ENCODE measurements at places on chromosomes 13 and 19.

- no peak for DNase-seq
Measured at GRCh38 chr13:43376596-43376995, 353.2 kb downstream of the DNAJC15 start.

DNA sequence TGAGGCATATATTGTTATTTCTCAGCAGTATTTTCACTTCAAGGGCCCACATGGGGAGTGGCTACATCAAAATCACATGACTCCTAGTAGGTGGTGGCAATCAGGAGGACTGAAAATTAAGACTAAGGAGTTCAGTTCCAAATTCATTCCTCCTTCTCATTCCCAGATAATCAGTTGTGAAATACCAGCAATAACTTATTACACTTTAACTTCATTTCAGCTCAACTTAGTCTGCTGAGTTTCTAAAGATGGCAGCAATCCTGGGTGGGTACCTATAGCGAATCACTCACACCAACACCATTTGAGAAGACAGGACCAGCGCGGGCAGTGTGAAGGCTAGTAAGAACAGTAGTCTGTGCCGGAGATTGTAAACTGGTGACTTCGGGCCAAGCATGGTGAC, 63.9 kb upstream of the SLC10A2 start:
- no peak for DNase-seq

- DNase-seq = no peak
Measured at GRCh38 chr13:41459432-41460073, 2.2 kb downstream of the RGCC start.

DNA sequence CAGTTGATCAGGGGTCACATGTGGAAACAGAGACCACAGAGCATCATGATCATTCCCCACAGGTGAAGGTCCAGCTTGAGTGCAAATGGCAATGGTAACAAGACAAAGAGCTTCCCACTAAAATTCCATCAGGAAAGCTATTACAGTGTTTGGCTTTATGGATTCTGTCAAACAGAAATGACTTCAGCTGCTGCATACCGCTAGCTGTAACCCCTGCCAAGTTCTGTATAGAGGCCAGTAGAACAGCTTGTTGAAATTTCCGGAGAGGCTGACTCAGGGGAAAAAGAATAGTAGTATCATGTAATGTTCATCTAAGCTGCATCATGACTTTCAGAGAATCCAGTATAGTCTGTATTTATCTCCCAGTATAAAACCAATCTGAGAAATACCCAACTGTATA, 1704.7 kb downstream of the SLITRK5 start:
- no peak for DNase-seq

- DNase-seq = no peak
Measured at GRCh38 chr19:8137425-8137824, 12.0 kb downstream of the FBN3 start.

DNA sequence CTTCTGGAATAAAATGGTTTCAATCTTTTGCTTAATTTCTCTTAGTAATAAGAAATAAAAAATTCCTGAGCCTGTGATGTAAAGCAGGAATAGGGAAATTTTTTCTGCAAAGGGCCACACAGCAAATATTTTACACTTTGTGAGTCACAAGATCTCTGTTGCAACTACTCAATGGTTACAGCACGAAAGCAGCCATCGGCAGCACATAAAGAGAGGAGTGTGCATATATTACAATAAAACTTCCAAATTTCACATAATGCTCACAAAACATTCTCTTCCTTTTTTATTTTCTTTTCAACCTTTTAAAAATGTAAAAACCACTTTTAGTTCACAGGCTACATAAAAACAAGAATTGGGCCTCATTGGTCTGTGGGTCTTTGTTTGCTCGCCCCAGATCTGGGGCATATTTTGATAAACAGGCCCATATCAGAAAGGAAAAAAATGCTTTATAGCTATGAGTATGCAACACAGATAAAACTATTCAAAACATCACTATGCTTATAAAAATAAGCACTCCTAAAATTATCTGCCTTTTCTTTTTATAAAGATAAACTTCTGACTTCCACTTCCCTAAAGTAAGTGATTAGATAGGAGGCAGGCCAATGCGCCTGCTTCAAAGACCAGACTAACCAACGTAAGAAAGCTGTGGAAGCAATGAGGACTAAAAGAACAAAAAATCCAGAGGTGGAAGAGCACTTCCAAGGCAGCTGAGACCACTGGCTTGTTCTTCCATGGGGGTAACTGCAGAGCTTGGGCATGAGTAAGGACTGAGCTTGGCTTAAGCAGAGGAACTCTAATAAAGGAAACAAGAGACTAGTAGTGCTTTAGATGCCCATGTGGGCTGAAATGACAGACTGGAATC, 26.5 kb downstream of the MYCBP2 start:
- peak; percentile 67 for DNase-seq

- no peak for DNase-seq
Measured at GRCh38 chr19:14563989-14564651, 7.7 kb downstream of the NDUFB7 start.

DNA sequence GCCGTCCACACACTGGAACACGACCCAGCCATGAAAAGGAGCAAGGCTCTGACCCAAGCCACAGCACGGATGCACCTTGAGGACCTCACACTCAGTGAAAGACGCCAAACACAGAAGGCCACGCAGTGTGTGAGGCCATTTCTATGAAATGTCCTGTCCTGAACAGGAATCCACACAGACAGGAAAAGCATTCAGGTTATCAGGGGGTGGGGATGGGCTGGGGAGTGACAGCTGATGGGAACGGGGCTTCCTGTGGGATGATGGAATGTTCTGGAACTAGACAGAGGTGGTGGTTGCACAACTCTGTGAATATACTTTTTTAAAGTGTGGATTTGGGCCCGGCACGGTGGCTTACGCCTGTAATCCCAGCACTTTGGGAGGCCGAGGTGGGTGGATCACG, 30.6 kb downstream of the GPX4 start:
- no peak for DNase-seq

All from MV-4-11 (cell line).